ENCODE measurements at places on chromosomes 2 and 18.

- no peak for DNase-seq
These were observed 37.8 kb downstream of the GORASP2 start for GRCh38 chr2:170966648-170967396.

- DNase-seq, result no peak
These were observed 649.4 kb upstream of the SLC8A1 start for GRCh38 chr2:41101281-41101680.

GRCh38 chr18:26656944-26657536 lies 108.7 kb upstream of the KCTD1 start:
- peak; percentile 66 for DNase-seq

GRCh38 chr2:48694149-48694548 lies 61.4 kb downstream of the LHCGR start:
- no peak for DNase-seq

DNA sequence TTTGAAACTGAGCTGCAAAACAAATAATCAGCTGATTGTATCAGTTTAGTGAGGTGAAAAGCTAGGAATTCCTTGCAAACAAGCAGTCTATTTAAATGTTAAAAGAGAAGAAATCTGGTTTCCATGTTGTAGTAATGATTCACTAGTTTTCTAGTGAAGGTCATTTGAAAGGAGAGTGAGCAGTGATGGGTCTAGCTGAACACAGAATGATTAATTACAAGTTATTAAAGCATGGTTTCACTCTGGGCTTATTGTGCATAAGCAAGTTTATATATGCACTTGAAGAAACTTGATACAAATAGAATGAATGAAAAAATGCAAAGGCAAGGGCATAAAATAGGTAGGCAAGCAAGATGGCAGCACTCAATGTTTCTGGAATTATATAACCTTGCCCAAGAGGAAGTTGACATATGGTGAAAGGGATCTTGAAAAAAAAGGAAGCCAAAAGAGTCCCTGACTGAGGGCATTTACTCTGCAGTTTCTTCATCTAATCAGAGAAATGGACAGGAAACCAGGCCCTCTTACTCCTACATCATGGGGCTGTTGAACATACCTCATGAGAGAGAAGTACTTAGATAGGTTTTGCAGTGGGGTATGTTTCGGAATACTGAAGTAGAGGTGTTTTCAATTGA lies 53.2 kb downstream of the PLCL1 start:
- DNase-seq, result no peak

DNA sequence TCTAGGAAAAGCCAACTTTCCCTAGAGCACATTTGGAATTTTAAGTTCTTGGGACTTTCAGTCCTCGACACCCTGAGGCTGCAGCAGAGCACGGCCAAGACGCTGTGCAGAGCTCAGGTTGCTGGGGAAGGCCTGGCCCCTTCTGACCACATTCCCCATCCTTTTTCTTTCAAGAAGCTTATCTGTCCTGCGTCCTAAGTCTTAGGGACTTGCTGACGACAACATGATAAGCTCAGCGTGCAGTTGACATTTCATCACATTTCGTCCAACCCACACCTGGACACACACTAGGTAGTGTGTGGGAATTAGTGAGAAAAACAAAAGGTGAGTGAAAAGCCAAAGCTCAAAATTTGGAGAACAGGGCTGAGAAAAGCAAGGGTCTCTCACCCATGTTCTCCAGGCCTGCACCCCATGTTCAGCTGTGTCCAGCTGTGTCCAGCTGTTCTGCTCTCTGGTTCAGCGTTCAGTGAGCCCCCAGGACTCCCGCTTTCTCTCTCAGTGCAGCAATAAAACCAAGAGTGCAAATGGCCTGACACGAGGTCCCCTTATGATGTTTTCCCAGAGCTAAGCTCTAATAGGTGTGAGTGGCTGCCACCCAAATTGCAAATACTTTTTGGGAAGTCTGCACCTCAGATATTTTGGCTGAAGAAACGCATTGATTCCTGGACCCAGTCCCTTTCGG lies 101.9 kb downstream of the RGPD3 start:
- no peak for DNase-seq

GRCh38 chr2:240579771-240580614 lies 6.5 kb upstream of the CAPN10 start:
- no peak for DNase-seq

- DNase-seq, result no peak
These were observed 54.4 kb upstream of the FOSL2 start for GRCh38 chr2:28338046-28338817.

- DNase-seq, result no peak
These were observed 212.7 kb downstream of the DYM start for GRCh38 chr18:49247781-49248180.

GRCh38 chr2:72414137-72414760 lies 266.6 kb upstream of the CYP26B1 start:
- DNase-seq, result no peak

GRCh38 chr2:20667151-20667530 lies 197 bp downstream of the GDF7 start:
- no peak for DNase-seq

DNA sequence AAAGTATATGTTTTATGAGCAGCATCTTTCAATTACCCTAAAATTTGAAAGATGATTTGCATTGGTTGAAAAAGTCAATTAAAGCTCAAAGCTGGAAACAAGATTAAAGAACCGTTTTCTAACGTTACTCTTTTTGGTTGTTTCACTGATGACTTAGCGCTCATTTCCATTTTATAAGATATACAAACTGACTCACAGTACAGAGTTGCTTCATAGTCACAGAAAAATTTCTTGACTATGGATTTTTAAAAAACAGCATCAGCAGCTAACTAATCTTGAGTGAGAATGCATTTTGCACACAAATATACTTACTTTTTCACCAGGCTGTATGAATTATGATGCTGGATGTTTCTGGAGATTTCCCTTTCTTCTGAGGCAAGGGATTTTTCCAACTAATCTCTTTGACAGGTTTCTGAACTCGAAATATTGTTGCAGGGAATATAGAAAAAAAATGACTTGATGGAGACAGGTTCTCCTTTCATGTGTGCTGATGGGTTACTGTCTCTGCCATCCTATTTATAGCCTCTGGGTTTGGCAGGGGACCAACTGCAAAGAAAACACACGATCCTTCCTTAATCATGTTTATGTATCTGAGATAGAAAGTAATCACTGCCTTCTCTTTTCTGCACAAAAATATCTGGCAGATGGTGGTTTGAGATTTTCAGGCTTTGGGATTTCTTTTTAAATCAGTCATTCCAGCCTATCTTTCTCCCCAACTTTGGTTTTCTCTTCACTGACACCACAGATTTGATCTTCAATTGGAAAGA lies 129.4 kb upstream of the DAPL1 start:
- no peak for DNase-seq

DNA sequence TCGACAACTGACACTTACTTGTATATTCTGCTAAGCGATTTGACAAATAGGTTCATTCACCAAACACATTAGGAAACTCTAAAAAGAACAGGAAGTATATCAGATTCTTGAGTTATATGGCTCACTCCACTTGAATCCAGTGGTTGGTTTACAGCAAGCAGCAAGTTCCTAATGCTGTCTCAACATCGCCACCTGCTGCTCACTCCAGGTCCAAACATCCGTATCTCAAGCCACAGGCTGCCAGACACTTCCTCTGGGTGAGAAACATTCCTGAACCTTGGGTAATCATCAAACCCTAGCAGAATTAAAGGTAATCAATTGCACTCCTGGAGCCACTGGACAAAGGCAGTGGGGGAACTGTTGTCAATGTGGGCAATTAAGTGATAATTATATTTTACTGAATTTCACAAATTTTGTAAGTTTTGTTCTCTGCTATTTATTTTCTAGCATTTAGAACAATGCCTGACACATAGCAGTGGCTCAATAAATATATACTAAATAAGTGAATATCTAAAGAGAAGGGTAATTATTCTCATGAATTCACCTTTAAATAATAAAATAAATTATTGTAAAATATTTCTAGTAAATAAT lies 107.1 kb upstream of the TTN start:
- peak; percentile 80 for DNase-seq

GRCh38 chr2:239824046-239824694 lies 201.0 kb downstream of the NDUFA10 start:
- DNase-seq, result peak; percentile 38

GRCh38 chr2:102238778-102239177 lies 52.0 kb downstream of the IL1RL2 start:
- no peak for DNase-seq

GRCh38 chr18:30265190-30265589 lies 777.4 kb downstream of the DSC3 start:
- DNase-seq, result no peak

DNA sequence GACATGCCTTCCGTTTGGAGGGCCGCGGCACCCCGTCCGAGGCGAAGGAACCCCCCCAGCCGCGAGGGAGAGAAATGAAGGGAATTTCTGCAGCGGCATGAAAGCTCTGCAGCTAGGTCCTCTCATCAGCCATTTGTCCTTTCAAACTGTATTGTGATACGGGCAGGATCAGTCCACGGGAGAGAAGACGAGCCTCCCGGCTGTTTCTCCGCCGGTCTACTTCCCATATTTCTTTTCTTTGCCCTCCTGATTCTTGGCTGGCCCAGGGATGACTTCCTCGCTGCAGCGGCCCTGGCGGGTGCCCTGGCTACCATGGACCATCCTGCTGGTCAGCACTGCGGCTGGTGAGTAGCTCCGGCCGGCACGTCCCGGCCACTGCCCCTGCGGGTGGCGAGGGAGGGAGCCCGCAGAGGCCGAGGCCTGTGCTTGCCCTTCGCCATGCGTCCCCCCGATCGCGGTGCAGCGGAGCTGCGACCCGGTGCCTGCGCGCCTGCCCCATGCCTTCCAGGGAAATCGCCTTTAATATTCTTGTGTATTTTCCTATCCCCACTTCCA lies 1.2 kb downstream of the BMPR2 start:
- peak; percentile 37 for DNase-seq

DNA sequence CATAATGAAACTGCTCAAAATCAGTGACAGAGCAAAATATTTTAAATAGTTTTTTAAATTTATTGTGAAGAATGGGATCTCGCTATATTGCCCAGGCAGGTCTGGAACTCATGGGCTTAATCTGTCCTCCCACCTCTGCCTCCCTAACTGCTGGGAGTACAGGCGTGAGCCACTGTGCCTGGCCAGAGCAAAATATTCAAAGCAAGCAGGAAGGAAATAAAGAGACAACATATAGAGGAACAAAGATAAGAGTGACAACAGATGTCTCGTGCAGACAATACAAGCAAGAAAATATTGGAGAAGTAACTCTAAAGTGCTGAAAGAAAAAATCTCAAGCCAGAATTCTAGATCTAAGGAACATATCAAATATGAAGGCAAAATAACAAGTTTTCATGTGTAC lies 5.0 kb upstream of the SCLY start:
- DNase-seq, result no peak

DNA sequence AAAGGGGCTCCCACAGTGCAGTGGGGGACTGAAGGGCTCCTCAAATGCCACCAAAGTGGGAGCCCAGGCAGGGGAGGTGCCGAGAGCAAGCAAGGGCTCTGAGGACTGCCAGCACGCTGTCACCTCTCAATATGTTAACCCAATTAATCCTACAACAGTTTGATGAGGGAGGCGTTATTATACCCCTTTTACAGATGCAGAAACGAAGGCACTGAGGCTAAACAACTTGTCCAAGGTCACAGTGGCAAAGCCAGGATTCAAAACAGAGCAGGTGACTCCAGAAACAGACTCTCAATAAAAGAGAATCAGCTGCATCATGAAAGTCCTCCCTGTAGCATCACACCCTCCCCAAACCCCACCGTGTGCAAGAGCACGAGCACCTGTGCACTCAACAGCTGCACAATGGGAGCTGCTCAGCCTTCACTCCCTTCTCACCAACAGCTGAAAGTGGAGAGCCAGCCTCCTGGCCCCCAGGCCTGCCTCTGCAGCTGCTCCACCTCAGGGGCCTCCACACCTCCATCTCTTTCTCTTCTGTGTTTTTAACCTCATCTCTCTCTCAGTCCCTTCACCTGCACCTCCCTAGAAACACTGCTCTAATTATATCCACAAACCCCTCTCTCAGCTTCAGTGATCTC lies 8.1 kb downstream of the NPC1 start:
- DNase-seq, result no peak

DNA sequence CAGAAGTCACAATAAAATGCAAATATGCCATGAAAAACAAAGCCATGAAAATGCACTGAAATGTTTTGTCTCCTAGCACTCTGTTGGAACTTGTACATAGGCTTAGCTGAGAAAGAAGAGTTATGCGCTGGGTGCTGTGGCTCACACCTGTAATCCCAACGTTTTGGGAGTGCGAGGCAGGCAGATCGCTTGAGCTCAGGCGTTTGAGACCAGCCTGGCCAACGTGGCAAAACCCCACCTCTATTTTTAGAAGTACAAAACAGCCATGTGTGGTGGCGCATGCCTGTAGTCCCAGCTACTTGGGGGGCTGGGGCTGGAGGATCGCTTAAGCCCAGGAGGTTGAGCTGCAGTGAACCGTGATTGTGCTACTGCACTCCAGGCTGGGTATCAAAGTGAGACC lies 39.9 kb downstream of the IRS1 start:
- no peak for DNase-seq

DNA sequence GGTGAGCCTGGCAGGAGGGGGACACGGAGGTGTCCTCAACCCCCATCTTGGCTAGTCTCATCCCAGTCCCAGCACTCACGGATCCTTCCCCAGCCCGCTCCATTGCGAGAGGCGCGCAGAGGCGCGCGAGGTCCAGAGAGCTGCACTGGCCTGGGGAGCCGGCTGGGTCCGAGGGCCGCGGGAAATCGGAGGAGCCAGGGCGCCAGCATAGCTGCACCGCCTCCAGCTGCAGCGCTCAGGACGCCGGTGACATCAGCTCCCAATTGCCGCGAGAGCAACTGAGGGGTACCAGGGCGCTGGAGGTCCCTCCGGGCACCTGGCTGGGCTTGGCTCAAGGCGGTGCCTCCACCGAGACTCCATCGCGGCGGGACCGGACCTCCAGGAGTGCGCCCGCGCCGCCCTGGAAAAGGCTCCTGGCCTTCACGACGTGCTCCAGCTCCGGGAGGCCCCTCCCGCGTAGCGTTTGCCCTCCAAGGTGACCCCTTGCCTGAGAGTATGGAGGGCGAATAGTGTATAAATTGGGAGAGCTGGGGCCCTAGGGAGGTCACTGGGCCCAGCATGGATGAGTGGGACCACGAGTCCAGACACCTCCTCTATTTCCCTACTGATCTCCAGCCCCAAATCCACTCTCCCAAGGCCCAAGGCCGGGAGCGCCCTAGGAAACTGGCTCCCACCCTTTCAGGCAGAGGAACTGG lies 5.5 kb downstream of the RTKN start:
- no peak for DNase-seq

DNA sequence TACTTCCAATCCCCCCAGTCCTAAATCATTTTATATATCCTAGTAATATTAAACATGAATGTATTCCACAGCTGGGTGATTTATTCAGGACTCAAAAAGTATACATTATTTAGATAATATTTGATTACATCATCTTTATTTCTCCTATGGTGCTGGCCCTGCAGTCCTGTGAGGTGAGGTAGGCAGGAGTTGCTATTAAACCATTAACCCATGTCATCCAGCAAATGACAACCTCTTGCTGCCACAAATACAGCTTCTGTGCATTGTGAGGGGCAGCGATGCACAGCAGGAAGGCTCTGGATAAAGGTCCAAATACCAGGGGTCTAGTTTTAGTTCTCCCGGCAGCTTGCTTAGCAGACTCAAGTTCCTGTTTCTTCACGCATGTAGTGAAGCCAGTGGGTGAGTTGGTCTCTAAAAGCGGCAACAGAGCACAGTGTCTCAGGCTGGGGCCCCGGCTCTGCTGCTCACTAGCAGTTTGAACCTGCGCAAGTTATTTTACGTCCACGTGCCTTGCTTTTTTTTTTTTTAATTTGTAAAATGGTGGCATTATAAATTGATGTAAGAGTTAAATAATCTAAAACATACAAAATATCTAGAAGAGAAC lies 36.1 kb downstream of the INSIG2 start:
- no peak for DNase-seq

- DNase-seq, result no peak
These were observed 159.7 kb downstream of the SMAD7 start for GRCh38 chr18:48790869-48791635.

Data from SK-N-DZ (cell line).